ENCODE measurements at places on chromosomes 1 and 21.

DNA sequence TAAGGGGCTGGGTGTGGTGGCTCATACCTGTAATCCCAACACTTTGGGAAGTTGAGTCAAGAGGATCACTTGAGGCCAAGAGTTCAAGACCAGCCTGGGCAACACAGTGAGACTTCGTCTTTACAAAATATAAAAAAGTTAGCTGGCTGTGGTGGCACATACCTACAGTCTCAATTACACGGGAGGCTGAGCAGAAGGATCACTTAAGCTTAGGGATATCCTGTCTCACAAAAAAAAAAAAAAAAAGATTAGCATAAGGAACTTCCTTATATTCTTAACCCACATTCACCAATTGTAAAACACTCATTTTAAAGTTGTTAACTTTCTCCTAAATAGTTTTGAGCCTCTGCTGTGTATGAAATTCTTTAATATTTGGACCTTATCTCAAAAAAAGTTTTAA is 53.1 kb downstream of the ABCD3 start:
- DNase-seq = no peak

DNA sequence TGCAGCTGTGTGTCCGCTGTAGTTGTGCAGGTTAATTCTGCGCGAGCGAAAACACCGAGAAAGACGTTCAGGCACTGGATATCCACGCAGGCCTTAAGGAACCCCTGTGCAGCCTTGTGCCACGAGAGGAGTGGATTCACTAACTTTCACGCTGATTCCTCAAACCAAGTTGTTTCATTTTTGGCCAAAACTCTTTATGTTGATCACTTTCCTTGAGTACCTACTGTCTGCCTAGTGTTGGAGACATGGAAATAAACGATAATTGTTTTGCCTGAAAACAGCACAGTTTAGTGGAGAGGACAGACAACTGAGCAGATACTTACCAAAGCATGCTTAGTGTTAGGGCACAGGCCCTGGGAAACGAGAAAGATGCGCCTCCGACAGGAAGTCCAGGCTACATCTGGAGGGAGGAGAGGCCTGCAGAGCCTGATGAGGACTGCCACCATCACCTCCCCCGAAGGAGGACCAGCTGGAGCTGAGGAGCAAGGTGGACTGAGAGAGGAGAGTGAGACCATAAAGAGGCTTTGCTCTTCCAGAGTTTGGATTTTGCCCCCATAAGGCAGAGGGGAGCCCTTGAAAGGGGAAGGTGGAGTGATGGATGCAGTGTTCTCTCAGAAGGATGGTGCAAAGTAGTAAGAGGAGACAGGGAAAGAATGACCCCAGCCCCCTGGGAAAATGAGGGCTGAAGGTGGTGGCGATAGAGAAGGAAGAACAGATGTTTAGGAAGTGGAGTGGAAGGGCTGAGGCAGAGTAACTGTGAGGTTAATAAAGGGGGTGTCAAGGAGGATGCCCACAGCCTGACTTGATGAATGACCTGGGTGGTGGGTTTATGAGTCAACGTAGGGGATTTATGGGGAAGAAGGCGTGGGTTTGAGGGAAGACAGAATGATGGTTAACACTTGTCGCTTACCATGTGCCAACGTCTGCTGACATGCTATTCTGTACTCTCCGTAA is 956 bp upstream of the SCAF4 start:
- DNase-seq = no peak

DNA sequence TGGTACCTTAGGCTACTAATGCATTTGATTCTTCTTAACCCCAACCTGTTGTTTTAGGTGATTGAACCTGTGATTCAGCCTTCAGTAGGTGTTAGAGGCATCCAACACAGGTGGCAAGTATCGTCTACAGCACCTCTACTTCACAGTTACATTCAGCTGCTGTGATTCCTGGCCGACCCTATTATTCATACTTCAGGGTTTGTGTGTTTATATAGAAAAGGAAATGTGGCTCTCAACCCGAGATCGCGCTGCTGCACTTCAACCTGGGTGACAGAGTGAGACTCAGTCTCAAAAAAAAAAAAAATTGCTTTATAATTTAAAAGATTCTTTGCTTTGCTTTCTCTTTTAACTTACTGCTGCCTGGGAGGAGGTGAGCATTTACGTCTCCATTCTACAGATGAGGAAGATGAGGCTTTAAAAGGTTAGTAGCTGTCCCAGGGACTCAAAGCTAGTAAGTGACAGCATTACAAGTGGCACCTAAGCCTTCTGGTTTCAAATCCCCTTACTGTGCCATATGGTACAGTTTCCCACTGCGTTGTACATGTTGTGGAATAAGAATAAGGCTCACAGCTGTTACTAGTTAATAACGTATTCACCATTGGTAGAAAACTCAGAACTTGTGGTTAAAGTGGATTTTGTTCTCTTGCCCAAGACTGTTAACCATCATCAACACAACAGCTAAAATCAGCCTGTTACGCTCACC is 9.9 kb upstream of the GPR25 start:
- DNase-seq = no peak

DNA sequence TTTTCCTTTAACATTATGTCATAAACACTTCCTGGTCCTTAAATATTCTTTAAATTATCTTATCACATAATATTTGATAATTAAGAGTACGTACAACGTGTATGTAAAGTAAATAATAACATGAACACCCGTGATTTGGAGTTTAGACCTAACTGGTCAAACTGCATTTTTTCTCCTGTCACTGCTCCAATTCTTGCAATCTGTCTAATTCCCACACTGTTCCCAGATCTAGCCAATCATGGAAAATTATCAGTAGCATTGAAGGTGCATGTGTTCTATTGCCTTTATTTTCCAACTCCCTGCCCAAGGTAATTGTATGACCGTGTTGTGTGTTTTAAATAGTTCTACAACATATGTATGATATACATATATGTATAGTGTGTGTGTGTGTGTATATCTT is 2.1 kb upstream of the PM20D1 start:
- DNase-seq = no peak

DNA sequence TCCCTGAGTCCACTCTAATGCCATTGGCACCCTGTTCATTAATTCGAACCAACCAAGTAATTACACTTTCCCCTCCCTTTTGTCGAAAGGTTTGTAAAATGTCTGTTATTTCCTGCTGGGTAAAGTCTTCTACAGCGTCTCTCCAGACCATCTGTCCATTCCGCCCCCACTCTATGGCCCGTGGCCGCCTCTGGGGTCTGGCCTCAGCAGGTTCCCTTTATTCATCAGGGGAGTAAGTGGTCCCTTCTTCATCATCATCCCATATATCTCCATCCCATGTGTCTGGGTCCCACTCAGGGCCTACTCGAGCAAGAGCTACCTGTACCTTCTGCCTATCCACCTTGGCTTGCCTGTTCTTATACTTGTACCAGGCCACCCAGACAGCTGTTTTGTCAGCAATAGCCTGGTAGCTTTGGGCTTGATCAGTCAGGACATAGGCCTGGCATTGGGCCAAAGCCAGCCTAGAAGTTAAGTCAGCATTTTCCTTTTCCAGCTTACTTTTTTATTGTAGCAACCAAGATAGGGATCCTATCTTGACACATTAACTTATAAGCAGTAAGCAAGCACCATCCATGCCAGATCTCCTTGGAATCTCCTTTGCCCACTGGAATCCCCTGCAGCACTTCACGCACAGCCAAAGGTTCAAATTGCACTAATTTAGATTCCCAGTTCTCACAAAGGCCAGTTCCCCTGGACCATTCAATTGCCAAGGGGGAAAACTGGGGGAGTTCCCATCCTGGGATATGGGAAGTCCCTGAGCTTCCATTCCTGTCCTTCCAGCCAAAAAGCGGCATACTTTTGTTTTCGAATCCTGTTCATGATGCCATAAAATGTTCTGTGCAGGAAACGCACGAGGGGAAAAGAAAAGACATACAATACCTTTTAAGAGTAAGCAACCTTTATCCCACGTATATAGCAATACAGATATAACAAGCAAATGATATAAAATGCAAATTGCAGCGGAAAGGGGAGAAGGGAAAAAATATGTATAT is 6.6 kb upstream of the STUM start:
- DNase-seq = no peak

DNA sequence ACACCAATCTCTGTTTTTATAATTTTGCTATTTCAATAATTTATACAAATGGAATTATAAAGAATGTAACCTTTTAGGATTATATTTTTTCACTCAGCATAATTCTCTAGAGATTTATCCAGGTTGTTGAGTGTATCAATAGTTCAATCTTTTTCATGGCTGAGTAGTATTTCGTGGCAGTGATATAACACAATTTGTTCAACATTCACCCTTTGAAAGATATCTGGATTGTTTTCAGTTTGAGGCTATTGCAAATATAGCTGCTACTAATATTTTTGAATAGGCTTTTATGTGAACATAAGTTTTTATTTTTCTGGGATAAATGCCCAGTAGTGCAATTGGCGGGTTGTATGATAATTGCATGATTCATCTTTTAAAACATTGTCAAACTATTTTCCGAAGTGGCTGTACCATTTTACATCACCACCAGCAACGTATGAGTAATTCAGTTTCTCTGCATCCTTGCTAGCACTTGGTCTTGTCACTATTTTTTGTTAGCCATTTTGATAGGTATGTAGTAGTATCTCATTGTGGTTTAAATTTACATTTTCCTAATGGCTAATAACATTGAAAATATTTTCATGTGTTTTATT is 55.6 kb upstream of the ABCD3 start:
- DNase-seq = no peak

- DNase-seq = peak; percentile 75
Measured at GRCh38 chr1:85048296-85049064, at the start of gene MCOLN3. MCOLN3 (minus strand) TSS chr1:85048500; CDS start chr1:85045360, 3,140 bp downstream.

- no peak for DNase-seq
Measured at GRCh38 chr1:177069490-177069889, 95.0 kb downstream of the ASTN1 start.

DNA sequence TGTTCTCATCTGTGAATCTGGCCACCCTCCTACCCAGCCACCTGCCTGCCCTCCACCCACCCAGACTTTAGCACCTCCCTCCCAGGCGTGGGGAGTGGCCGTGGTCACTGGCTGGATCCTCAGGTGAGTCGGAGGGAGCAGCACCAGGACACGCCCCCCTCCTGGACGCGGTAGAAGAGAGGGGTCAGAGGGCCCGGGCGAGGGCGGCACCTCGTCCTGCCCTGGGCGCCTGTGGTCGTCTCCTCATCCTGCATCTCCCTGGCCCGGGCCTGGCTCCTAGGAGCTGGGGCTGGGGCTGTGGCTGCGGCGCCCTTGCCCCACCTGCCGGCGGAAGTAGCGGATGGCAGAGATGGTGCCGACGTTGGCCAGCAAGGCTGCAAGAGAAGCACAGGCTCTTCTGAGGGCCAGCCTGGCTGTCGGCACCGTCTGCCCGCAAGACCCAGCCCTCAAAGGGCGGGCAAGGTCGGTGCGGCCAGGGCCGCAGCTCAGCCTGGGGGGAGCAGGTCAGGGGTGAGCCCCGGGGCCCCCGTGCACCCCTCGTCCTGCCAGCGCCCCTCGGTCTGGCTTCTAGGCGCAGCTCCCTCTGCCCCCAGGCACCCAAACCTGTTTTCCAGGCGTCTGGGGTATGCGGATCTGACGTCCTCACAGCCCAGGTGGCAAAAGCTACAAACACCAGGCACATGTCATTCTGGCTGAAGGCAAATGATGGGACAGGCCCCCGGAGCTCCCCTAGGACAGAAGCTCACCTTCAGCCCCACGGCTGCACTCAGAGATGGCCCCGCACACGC is 5.8 kb downstream of the PERM1 start:
- peak; percentile 85 for DNase-seq

- no peak for DNase-seq
Measured at GRCh38 chr1:228763561-228763960, 28.3 kb downstream of the RHOU start.

DNA sequence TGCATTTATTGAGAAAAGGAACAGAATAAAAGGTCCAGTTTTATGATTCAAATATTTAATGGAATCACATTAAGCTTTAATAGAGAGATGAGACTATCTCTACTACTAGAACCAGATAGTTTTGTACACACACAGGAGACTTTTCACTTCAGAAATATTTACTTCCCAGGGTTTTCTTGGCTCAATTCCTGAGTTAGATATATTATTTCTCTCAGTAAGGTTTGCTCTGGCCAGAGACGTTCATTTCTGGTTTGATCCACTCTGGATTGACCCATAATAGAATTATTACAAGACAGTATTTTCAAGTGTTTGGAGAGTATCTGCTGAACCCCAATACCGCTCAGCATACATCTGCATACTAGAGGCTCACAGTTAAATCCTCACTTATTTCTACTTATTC is 1.3 kb upstream of the RCOR3 start:
- no peak for DNase-seq

DNA sequence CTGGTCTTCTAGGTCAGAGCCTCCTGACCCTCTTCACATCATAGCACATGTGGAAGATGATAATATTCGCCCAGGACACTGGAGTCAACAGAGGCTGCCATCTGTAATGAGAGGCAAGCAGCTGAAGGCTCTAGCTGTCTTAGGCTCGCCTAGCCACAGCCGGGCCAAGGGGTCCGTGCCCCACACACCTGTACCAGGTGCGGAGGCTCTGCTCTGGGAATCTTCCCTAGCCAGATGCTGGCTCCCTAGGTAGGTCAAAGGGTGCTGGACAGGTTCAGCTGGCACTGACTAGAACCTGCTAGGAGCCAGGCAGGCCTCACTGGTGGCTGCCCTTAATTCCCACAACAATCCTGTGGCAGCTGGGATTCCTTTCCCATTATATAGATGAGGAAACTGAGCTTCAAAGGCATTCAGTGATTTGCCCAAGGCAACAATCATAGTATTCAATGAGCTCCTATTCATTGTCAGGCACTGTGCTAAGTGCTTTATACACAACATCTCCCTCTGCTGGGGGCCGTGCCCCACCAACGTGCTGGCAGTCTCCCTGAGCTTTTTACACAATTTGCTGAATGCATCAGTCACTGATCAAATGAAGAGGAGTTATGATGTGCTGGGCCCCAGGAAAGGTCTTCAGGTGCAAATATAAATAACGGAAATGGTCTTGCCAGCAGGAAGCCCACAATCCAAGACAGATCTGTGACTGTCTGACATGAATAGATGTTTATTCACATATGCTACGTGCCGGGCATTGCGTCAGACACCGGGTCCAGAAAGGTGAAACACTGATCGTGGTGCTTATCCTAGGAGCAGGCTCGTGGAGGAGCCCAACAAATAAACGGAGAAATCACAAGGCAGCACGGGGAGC is 58.0 kb downstream of the DDX20 start:
- no peak for DNase-seq

GRCh38 chr1:222334026-222334680 is 213.8 kb downstream of the HHIPL2 start:
- DNase-seq = no peak

GRCh38 chr1:165650981-165651625 is 20.1 kb downstream of the MGST3 start:
- DNase-seq = no peak

- peak; percentile 74 for DNase-seq
Measured at GRCh38 chr1:206631085-206631509, 4.2 kb upstream of the DYRK3 start.

- DNase-seq = no peak
Measured at GRCh38 chr1:101474039-101474665, 237.3 kb downstream of the S1PR1 start.
